DMS153 (cell line): ENCODE measurements at places on chromosomes 3 and 15.

DNA sequence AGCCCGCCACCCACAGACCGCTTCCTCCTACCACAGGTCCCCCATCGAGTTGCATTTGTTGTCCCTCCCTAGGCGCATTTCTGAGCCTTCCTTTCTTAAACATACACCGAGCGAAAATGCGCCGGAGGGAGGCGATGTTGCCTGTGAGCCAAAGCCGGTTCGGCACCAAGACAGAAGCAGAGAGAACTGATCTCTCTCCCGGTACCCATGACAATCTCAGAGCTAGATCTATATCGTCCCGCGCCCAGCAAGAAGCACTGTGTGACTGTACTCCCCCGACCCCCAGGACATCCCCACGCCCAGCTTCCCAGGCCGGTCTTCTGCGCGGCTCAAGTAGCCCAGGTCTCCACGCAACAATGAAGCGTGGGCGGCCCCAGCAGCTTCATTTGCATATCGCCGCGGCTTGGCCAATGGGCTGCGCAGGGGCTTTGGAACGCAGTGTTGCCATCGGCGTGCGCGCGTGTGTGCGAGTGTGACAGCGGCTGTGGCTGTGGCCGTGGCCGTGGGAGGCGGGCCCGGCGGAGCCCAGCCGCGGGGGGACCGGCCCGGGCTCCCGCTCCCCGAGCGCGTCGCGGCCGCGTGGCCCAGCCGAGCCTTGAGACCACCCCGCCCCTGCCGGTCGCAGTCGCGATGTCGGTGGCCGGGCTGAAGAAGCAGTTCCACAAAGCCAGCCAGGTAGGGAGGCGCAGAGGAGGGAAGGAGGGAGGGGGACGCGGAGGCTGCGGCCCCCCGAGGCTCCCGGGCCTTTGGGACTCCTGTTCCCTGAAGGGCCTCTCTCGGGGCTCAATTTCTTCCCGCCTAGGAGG, at the start of gene SH3GL3:
Gene SH3GL3, plus strand, starts transcription at position 438 of the 806 bp plus-strand sequence. Its CDS starts 193 bp downstream, at position 631.
- no peak for DNase-seq

GRCh38 chr3:42698911-42699230, 3.7 kb downstream of the HHATL start:
- DNase-seq, result no peak

DNA sequence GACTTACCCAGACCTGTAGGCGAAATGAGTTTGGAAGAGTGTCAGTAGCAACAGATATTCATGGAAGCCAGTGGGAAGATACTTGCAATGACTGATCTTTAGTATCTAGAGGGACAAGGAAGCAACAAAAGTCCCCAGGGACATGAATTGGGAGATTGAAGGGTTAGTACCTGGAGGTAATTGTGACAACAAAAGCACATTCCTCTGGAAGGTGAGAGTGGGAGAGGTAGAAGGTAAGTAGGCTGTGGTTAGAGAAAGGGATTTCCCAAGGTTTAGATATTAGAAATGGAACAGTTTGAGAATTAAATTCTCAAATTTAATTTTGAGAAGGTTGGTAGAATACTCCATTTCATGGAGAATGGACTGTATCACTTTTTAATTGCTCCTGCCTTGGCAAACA, 191.4 kb downstream of the AKAP13 start:
- DNase-seq, result no peak

- DNase-seq, result peak; percentile 61
These were observed 506 bp upstream of the ATP1B3 start for GRCh38 chr3:141875893-141876380.

DNA sequence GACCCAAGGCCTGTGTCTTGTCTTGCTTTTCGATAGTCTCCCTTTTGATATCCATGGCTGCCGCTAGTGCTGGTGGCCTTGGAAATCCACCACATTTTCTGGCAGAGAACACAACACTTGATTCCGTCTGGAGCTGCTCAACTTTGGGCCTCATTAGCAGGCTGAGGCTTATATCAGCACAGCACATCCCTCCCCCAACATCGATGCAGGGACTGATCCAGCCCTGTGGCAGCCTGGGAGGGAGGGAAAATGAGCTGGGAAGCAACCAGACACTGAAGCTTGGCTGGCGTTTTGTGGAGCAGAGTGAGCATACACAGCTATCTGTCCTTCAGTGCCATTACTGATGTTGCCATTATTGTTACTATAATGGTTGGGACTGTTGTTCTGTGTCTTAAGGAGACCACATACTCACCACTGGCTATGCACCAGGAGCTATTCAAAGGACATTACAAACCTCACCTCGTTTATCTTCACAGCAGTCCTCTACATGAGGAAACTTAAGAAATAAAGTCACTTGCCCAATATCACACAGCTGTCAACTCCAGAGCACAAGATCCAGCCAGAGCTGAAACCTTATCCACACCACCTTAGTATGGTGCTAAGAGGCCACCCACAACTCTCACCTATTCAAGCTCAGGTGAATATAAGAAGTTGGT, 102.9 kb downstream of the SUCLG2 start:
- DNase-seq, result no peak

DNA sequence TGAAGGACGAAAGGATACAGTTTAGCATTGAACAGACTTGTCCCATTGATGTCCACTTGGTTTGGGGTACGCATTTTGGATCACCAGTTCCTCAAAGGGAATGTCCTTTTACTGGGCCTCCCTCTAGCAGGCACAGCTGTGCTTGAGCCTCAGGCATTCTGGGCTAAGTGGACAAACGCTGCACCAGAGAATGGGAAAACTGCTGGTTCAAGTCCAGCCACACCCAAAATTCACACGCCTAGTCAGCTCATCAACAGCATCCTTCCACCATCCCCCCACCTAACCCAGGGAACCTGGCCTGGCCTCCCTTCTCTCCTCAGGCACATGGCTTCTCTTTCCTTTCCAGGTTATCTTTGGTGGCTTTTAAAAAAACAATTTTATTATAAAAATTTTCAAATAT, 59.1 kb upstream of the ALDH1A3 start:
- no peak for DNase-seq

DNA sequence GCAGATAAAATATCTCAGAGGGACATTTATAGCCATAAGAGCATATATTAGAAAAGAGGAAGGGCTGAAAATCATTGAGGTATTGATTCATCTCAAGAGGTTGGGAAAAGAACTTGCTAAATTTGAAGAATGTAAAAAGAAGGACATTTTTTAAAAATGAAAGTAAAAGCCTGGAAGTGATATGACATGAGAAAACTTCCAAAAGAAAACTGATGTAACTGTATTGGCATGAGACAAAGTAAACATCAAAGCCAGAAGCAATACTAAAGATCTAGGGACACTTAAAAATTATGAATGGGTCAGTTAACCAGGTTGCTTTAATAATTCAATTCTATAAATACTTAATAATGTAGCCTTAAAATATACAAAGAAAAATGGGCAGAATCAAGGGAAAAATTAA, 31.9 kb downstream of the CEP63 start:
- DNase-seq, result no peak

DNA sequence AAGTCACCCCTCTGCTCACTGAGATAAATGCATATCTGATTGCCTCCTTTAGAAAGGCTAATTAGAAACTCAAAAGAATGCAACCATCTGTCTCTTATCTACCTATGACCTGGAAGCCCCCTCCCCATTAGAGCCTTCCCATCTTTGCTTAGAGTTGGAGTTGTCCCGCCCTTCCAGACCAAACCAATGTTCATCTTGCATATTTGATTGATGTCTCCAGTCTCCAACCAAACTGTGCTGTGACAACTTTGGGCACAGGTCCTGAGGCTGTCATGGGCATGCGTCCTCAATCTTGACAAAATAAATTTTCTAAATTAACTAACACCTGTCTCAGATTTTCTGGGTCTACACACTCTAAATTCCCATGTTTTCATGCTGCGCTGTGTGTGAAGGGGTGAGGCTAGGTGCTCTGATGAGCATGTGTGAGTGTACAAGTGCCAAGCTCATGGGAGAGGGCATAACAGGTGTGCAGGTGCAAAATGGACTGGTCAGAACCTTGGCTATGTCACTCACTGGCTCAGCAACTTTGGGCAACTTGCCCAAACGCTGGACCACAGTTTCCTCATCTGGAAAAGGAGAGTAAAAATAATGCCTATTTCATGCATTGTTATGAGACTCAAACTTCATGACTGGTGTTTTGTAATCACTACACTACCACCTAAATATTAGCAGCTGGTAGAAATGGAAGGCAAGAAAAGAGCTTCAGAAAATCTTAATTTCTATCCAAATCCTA, 7.2 kb downstream of the DAPK2 start:
- no peak for DNase-seq

DNA sequence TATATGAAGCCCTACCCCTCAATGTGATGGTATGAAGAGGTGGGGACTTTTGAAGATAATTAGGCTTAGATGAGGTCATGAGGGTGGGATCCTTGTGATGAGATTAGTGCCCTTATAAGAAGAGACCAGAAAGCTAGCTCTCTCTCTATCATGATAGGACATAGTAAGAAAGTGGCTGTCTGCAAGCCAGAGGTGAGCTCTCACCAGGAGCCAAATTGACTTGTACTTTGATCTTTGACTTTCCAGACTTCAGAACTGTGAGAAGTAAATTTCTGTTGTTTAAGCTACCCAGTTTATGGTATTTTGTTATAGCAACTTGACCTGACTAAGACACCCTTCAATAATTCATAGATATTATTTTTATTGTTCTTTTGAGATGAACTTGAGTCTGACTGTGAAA, 29.9 kb upstream of the MRPL3 start:
- no peak for DNase-seq

- DNase-seq, result peak; percentile 12
These were observed 14.5 kb upstream of the GLCE start for GRCh38 chr15:69145694-69146492.
